ENCODE measurements at places on chromosomes 5 and 9. TPM values are rescaled to one million over a fixed set of nuclear protein-coding genes. Genes with fewer than 3 reads are reported as not detected.

DNA sequence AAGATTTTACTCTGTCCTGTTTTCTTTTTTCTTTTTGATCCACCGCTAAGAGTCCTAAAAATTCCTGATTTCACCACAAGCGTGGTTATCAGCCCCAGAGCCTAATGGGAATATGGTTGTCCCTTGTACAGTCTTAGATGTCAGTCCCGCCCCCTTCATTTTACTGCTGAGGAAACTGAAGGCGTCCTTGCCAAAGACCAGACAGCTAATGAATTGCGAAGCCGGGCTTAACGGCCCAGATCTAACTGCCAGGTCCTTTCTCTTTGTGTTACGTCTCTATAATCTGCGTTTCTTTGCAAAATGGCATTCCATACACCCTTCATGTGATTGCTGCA, 497 bp downstream of the NSA2 start:
- H3K4me3 ChIP-seq = peak overlapping the region; percentile 99
- H3K27me3 ChIP-seq = no peaks in the 10 kb centered on the region
- H3K27ac ChIP-seq = peak overlapping the region; percentile 89
- peaks cover 42% of the 10 kb centered on the region for H3K36me3 ChIP-seq
- peaks cover 39% of the 10 kb centered on the region for H3K4me1 ChIP-seq

The CDC14B gene
- 13.3 TPM for total RNA-seq

The KCNV2 gene
- total RNA-seq = not detected

DNA sequence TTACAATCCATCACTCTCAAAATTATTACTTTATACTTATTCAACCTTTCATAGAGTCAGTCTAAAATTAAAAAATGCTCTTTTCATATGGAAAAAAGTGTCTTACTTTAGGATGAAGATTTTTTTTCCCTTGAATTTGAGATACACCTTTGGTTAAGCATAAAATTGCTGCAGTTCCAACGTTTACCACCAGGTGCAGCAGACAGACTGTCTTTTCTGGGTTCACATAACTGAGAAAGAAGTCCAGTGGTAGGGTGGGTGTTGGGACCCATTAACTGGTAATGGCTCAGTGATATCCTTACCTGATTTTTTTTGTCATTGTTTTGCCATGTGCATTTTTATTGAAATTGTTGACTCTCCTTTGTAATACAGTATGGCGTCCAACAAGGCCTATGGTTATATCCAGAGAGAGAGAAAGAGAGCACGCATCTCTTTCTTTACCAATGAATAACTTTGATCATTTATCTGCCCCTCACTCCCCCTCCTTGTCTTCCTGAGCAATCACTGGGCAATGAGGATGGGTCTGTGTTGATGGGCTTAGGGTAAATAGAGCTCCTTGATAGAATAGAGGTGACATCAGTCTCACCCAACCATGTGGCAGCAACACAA, 98.4 kb downstream of the FBXL7 start:
- H3K27me3 ChIP-seq = no peaks in the 10 kb centered on the region
- no peaks in the 10 kb centered on the region for H3K4me1 ChIP-seq
- no peak overlapping the region for H3K4me3 ChIP-seq
- H3K36me3 ChIP-seq = no peaks in the 10 kb centered on the region
- H3K27ac ChIP-seq = no peak overlapping the region

DNA sequence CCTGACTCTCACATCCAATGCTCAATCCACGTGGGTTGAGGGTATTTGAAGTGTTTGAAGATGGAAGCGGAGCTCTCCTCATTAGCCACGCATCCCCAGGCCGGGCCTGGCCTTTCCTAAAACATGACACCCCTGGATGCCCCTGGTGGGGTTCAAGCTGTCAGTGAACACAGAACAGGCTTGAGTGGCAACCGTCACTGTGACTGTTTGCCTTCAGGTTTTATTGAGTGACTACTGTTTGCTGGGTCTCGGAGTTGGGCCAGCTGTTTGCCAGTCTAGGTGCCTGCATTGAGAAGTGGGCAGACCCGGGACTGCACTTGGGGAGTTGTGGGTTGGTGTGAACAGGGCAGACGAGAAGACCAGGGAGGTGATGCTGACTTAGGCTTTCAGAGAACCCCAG, 7.8 kb upstream of the OLFM1 start:
- no peak overlapping the region for H3K27ac ChIP-seq
- H3K4me1 ChIP-seq = no peaks in the 10 kb centered on the region
- DNase-seq = no peak
- H3K27me3 ChIP-seq = peaks cover 51% of the 10 kb centered on the region
